ENCODE measurements at places on chromosomes 6 and 20.

- no peak for DNase-seq
These were observed 98.1 kb downstream of the DNAH8 start for GRCh38 chr6:38813041-38813823.

- no peak for DNase-seq
These were observed 1.0 kb upstream of the DUSP22 start for GRCh38 chr6:291204-291696.

DNA sequence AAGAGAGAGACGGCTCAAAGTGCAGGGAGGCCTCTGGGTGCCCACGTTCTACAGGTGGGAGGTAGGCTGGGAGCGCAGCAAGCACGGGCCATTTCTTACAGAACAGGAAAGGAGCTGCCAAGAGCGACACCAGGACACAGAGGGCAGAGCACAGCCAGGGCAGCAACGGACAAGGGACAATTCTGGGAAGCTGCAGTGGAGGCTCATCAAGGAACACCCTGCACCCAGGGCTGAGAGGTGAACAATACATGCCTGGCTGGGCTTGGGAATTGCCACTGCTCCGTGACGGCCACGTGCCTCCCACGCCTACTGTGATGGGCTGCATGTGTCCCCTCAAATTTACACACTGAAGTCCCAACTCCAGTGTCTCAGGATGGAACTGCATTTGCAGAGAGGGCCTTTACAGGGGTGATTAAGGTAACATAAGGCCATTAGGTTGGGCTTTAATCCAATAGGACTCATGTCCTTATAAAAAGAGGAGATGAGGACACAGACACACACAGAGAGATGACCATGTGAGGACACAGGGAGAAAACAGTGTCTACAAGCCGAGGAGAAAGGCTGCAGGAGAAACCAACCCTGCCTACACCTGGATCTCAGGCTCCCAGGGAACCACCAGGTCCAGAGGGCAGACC is 13.6 kb downstream of the SERPINB6 start:
- DNase-seq, result no peak

- no peak for DNase-seq
These were observed 3.0 kb upstream of the RAB44 start for GRCh38 chr6:36694616-36695015.

GRCh38 chr6:168451805-168452517 is 11.0 kb downstream of the SMOC2 start:
- no peak for DNase-seq

GRCh38 chr6:111837641-111838500 is 35.4 kb downstream of the FYN start:
- DNase-seq, result peak; percentile 69

GRCh38 chr6:31304683-31305082 is 32.8 kb upstream of the HLA-C start:
- DNase-seq, result peak; percentile 7

DNA sequence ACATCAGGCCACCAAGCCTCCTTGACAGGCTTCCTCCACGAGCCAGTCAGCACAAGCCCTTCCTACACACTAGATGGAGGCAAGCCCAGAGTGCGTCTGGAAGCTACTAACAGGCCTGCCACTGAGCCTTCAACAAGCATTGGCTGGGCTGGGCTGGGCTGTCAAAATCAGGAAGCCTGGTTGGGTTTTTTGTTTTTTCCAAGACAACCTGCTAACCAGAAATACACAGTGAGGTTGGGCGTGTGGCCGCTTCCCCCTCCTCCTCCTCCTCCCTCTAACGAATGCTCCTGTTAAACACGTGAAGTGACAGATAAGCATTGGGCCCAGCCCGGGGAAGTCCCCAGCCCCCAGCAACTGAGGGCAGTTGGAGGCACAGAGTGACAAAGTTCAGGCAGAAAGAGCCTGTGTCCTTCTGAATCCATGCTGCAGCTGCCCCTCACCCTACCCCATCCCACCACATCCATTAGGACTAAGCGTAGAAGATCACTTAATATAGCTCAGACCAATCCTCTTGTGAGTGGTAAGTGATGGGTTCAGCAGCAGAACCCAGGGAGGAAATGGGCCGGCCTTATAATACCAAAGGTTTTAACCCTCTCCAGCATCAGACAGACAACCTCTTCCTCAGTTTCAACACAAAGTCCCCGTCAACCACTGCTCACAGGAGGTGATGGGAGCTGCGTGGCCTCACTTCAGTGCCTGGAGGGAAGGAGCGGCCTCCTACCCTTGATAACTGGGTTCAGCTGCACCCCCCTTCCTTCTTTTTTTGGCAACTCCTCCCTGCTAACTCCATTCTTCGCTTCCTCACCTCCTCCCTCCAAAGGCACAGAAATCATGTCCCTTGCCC is 1.1 kb downstream of the NFATC2 start:
- DNase-seq, result peak; percentile 94

DNA sequence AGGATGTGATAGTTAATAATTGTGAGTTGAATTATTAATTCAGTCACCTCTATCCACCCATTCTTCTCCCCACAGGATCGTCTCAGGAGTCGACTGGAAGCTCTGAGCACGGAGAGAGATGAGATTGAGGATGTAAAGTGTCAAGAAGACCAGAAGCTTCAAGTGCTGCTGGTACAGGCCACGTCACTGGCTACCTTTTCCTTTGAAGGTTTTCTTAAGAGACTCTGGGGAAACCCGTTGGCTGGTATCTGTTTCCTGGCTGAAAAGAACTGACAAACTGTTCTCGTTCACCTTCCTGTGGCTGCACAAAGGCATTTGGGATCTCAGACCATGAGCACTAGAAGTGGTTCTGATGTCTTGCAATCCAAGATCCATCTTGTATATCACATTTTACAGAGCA is 3.8 kb downstream of the TRIM15 start:
- peak; percentile 26 for DNase-seq

DNA sequence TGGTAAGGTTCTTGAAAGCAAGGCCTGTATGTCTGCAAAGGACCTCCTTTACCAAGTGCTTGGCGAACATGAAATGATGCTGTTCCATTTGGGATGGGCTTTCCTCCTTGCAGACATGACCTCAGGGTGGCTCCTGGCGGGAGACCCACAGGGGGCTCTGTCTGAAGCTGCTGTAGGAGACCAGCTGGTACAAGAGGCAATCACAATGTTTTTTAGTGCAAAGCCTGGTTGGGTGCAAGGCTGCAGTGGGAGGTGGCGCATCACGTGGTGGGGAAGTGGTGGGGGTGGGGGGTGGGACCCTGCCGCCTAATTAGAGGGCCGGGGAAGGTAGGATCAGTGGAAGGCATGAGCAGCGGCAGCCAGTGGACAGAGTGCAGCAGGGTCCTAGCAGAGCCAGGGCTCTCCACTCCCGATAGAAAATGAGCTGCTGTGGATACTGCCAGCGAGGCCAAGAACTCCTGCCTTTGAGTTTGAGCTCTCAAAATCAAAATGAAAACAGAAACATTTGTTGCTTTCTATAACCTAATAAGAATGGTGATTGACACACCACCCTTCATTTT is 9.1 kb upstream of the ARMC2 start:
- no peak for DNase-seq

DNA sequence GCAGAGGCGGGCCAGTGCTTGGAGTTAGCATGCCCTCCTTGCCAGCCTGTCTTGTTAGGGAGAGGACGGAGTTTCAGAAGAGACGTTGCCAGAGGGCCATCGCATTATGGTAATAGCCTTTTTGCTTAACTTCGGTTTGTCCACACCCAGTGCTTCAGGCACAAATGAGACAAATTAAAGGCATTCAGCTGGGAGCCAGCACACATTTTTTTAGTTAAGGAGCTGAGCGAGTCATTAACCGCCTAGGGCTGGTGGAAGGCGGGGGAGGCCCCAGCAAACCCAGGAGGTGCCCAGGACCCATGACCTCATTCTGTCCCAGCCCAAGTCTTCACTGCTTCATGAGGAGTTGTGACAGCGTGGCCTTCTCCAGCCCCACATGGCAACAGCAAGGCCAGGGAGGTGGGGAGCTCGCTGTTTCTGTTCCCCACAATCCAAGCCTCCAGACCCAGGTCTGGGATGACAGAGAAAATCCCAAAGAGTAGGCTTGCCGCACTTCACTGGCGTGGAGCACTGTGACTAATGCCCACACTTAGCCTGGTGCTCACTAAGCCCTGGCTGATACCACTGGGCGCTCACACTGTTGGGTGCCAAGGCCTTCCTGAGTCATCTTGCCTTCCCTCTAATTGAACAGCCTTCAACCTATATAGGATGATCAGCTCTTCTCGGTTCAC is 237.1 kb downstream of the ANKRD60 start:
- DNase-seq, result no peak

- DNase-seq, result no peak
These were observed 105.5 kb downstream of the DLL1 start for GRCh38 chr6:170185175-170185978.

DNA sequence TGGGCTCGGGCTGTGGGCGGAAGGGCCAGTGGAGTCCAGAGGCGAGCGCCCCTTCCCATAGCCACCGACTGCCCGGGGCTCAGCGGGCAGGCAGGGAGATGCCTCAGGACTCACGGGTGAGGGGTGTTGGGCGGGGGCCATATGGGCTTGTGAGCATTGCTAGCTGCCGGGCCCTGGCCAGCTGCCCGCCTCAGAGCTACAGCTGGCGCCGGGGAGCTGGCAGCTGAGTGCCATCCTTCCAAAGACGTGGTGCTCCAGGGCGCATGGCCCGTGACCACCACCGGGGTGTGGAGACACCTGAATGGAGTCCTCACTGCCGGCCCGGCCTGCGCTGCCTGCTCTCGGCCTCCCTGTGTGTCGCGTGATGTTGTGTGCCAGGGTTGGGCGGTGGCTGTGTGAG is 10.6 kb upstream of the RBBP8NL start:
- no peak for DNase-seq

DNA sequence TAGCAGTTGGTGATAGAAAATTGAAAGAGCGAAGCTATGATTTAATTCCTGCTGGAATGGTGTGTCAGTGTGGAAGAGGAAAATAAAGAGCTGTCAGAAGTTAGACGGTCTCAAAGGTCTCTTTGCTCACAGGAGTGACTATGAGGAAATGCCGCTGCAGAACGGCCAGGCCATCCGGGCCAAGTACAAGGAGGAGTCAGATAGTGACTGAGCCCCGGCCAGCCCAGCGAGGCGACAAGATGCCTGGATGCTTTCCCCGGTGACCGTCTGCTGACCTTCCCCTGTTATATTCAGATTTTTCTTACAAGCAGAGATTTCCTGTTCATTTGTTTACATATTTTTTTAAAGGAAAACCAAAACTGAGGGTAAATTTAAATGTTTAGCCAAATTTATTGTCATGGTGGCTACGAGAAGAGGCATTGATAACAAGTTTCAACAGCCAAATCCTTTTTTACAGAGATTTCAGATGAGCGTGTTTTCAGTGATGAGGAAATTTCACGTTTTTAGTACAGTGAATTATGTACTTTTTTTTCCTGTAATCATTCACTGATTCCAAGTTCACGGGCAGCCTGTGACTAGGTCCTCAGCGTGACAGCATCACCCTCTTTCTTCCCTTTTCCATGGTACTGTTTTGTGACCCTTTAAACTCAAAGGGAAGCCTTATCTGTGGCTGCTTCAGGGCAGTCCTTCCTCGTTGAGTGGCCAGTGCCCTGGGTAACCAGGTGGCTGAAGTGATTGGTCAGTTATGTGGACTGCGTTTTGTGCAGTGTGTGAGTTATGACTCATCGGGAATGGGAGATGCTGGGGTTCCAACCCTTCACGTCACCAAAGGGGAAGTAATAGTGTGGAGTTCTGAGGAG is 12.6 kb downstream of the DYNLT1 start:
- no peak for DNase-seq

GRCh38 chr20:51650685-51651134 is 108.2 kb upstream of the NFATC2 start:
- DNase-seq, result no peak

GRCh38 chr6:99282479-99283062 is 66.9 kb downstream of the FAXC start:
- DNase-seq, result no peak

GRCh38 chr6:143676437-143677045 is 1.2 kb upstream of the PHACTR2 start:
- DNase-seq, result no peak

GRCh38 chr20:63097336-63097831 is 90.6 kb upstream of the BHLHE23 start:
- no peak for DNase-seq

DNA sequence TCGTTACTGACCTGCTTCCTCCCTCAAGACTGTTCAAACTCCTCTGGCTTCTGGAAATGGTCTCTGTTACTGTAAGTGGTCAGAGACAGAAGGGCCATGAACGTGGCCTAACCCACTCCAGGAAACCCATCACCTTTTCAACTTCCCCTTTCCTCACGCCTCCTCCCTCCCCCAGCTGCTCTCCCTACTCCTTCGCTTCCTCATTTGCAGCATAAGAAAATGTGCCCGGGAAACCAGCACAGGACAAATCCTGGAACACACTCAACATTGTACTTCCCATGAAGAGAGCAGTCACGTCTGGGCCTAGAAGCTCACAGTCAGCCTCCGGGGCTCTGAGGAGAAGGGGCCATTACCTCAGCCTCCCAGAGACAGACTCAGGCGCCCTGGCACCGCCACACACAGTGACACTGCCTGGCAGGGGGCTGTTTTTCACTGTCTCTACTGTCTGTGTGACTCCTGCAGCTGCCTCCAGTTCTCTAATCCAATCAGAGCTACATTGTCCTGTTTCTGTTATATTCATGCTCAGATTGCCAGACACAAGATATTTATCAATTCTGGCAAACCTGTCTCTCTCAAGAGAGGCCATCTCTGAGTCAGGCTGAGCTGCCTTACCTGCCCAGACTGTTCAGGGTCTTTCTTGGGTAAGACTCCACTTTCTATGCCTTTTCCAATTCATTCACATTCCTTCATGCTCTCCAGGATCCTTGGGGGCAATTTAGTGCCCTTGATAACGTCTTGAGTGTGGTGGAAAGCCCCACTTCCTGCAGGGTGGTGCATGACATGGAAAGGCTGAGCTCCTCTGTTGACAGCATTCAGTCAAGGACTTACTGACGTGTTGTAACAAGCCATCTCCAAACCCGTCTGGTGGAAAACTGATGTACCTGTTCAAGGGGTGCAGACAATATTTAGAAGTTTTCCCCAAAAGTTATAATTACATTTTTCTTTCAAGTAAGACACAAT is 242.2 kb downstream of the HIVEP2 start:
- no peak for DNase-seq

- DNase-seq, result peak; percentile 38
These were observed 128.6 kb upstream of the FAM83B start for GRCh38 chr6:54717849-54718455.

GRCh38 chr6:119163006-119163405 is 84.5 kb upstream of the FAM184A start:
- no peak for DNase-seq

GRCh38 chr6:24766680-24767462 is 7.9 kb upstream of the GMNN start:
- peak; percentile 51 for DNase-seq

GRCh38 chr6:154791556-154792317 is 58.5 kb downstream of the SCAF8 start:
- DNase-seq, result no peak

DNA sequence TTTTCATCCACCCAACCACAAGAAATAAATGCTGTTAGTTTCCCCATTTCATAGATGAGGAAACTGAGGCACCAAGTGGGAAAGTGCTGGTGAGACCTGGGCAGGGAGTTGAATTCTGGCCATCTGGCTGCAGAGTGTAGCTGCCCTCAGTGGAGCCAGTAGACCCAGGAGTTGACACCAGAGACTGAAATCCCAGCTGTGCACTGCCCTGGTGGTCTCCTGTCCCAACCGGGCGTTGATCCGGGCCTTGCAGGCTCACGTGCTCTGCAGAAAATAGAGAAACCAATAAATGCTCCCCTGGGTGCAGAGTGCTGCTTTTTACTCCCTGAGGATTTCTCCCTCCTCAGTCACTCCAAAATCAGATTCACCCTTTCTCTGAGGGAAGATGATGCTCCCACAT is 18.4 kb downstream of the HLA-F start:
- DNase-seq, result no peak

All from CD4-positive, alpha-beta T cell treated with Interleukin-17A for 1 hour (primary cell).